Midbrain (tissue), 1 donor: ENCODE measurements at places on chromosomes 7 and 10.

- no peak for DNase-seq
Measured at GRCh38 chr7:89771003-89771636, 383.1 kb upstream of the STEAP1 start.

DNA sequence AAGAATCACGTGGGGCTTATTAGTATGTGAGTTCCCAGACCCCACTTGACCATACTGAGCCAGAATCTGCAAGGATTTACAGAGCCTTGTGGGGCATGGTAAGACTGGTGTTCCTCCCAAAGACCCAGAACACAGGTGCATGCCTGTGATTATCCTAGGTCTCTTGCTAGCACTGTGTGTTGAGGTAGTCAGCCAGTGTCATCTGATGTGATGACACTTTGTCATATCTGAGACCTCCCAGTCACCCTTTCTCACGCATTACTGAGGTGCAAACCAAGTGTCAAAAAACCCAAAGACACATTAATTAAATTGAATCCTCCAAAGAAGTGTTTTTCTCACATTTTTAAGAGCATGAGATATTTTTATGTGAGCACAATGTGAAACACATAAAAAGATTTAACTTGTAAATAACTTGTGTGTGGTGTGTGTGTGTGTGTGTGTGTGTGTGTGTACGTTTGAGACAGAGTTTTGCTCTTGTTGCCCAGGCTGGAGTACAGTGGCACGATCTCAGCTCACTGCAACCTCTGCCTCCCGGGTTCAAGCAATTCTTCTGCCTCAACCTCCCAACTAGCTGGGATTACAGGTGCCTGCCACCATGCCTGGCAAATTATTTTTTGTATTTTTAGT is 162.0 kb upstream of the PRPS1L1 start:
- DNase-seq, result no peak

DNA sequence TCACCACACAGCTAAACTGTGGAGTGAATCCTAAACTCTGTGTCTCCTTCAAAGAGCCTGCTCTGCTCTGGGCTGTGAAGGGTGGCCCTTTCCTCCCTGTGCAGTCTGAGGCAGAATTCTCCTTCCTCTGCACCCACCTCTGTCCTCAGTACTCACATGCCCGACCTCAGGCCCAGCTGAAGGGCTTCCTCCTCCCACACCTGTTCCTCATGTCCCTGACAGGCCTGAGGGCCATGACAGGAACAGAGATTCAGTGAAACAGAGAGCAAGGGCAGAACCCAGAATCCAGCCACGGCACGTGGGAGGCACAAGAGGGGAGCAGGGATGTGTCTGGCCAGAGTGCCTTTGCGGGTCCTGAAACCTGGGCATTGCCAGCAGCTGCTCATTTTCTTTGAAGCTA is 13.9 kb downstream of the CREB3L2 start:
- DNase-seq, result no peak

DNA sequence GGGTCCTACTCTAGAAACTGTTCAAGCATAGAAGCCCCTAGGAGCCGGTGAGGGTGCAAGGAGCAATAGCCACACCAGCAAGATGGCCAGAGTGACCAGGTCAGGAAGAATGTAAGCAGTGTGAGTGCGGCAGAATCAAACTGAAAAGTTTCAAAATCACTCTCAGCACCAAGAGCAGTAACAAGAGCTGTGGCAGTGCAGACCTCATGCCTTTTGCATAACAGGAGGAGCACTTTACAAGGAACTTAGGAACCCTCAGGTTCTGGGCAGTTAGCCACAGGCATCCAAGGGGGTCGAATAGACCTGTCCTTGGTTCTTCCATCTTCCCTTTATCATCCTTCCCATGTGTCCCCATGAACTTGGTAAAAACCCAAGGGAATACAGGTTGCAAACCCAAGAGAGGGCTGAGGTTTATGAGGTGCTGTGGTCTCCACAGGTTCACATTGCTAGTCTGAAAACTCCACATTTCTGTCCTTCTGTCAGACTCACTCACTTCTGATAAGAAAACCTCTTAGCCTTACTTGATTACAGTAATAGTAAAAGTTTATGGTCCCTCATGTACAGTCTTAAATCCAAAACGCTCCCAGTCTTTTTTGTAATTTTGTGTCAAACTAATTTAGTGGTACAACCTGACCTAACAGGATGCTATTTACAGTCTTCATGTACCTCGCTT is 78.4 kb downstream of the PON1 start:
- no peak for DNase-seq

GRCh38 chr10:126155528-126155927 is 232.7 kb downstream of the ADAM12 start:
- DNase-seq, result no peak

DNA sequence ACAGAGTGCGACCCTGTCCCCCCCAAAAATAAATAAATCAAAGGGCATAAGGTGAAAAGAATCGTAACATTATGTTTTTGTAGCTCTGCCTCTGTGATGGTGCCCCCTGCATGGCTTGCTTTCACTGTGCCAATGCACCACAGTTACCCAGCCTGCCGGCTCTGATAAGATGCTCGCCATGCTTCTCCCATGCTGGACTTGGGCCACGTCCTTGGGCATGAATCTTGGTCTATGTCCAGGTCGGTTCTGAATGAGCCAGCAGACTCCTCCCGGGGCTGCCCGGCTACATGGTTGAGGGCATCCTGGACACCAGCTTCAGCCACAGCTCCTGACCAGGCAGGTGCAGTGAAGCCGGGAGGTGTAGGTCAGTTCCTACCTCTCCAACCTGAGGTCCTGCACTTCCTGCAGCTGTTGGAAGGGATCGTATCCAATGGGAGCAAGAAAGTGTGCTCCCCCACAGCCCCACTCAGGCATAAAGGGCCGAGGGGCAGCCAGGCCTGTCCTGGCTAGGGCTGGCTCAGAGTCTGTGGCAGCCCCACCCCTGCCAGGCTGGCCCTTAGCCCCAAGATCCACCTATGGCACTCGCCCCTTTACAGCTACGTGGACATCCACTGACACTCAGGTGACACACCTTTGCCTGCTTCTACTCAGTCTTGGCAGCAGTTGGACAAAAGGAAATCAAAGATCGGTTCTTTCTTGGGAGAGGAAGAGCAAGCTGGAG is 34.1 kb downstream of the CHST3 start:
- peak; percentile 30 for DNase-seq

DNA sequence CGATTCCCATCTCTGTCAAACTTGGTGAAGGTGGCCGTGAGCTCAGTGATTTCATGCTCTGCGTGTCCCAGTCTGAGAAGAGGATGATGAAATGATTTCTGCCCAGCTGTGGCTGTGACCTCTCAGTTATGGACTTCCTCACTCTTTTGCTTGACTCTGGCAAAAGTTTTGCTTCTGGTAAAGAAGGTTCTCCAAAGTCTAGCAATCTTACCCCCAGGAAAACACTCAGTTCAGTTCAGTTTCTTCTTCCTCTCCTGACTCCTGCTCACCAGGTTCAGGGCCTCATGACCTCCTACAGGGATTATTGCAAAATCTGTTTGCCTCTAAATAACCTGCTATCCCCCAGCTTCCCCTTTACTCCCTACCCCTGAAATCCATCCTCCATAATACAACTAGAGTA is 4.9 kb upstream of the BLOC1S2 start:
- no peak for DNase-seq

DNA sequence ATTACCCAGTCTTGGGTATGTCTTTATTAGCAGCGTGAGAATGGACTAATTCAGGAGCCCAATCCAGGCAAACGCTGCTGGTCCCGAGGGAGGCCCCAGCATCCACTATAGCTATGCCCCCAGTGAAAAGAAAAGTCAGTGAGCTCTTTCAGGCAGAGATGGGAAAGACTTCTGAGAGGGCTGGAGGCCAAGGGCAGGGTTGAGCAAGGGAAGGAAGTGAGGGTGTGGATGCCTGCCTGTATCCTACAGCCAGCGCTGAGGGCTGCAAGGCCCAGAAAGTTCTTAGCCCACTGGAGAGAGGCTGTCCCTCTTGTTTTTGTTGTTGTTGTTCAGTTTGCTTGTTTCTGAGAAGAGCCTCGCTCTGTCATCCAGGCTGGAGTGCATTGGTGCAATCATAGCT is 261.6 kb downstream of the ZEB1 start:
- no peak for DNase-seq

DNA sequence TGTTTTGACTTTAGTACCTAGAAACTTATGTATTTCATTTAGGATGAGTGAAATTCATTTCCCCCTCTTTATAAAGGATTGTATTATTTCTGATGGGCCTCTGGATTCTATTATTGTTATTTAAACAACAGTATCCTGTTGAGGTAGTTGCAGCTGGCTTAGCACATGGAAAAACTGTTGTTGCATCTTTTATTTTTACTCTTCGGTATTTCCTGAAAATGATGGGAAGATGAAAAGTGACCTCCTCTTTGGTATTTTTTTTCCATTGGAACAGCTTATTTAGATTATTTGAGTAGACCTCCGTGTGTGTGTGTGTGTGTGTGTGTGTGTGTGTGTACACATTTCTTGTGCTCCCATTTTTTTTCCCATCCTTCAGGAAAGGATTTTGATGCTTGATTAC is 129.8 kb downstream of the PRKG1 start:
- DNase-seq, result no peak

DNA sequence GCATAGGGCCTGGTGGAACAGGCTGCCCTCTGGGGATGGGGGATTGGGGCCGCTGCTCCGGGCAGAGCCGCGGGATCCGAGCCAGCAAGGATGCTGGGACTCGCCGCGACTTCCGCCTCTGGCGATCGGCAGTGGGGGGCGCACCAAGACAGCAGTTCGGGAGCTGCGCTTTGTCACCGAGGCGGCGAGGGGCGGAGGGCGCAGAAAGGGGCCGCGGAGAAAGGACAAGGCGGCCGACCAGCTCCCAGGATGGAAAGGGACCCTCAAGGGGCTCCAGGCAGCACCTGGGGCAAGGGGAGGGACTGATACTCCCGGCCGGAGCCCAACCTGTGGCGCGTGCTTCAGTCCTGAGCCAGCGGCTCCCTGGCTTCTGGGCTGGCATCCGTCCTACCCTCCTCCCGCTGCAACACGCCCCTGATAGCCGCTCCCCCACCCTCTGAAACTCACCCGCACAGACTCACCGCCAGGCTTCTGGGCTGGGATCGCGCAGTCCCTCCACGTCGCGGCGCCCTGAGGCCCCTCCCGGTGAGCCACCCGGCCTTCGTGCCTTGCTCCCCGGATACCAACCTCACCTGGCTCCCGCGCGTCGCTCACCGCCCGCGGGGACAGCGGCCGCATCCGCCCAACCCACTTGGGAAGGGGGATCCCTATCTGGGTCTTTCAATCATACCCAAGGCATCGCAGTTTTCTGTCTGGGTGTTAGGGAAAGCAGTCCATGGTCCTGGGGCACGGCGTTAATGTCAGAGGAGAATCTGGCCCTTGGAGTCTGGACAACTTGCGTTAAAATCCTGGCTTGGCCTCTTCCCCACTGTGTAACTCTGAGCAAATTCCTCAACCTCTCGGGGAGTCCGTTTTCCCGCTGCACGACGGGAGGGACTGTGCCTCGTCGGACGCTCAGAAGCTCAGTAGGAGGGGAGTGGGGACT is 7.0 kb upstream of the EVX1 start:
- DNase-seq, result peak; percentile 2

DNA sequence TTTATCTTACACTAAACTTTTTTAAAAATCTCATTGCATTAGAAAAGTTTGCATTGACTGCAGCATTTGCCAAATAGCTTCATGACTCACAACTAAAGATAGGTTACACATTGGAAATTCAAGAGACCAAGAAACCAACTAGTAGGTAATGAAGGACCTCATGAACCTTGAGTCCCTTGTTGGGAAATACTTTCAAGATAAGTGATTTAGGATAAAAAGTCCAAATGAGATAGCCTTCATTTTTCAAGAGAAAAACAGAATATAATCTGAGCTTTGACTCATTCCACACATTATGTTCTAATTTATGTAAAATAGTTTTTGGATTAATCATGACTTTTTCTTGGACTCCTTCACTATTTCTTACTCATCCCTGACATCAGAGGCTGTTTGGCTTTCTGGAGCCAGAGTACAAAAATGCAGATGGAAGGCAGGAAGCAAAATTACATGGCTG is 13.1 kb upstream of the LIPF start:
- DNase-seq, result no peak

DNA sequence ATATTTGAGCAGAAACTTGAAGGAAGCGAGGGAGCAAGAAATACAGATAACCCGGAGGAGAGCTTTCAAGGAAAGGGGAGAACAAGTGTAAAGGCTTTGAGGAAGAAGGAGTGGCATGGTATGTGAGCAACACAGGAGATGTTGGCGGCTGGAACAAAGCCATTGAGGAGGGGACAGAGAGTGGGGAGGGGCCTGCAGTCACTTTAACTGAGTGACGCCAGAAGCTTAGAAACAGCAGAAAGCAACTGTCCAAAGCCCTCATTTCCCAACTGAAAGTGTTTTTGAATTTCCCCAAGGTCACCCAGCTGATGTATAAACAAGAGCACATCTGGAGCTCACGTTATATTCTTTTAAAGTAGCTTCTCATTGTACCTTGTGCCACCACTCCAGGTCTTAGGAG is 19.1 kb downstream of the AUTS2 start:
- no peak for DNase-seq

DNA sequence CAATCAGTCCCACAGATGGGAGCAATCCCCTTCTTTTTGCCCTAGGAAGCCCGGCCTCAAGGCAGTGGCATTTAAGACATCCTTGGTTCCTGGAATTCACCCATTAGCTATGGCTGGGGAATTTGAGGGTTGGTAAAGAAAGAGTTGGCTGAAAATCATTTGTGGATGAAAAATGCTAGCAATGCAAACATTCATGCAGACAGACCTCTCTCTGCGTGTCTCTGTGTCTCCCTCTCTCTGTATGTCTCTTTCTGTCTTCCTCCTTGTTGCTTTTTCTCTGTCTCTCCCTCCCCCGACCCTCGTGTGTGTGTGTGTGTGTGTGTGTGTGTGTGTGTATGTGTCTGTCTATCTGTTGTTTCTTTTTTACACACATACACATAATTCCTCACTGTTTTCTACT is 19.4 kb downstream of the LDB3 start:
- no peak for DNase-seq
